Stimulated activated CD8-positive, alpha-beta memory T cell treated with anti-CD3 and anti-CD28 coated beads, Interleukin-15, amount 100 ng/mL, for 24 hours (primary cell): ENCODE measurements at places on chromosomes 6 and 20.

GRCh38 chr20:621125-621756 is 11.1 kb upstream of the TCF15 start:
- no peak for DNase-seq

GRCh38 chr6:67248077-67248476 is 1387.0 kb upstream of the ADGRB3 start:
- DNase-seq: no peak

- DNase-seq: no peak
Observed at GRCh38 chr6:116255246-116255800, 1.4 kb upstream of the TSPYL4 start.

- DNase-seq: no peak
Observed at GRCh38 chr6:22926790-22927354, 357.5 kb downstream of the HDGFL1 start.

- peak; percentile 14 for DNase-seq
Observed at GRCh38 chr20:25389858-25390537, 637 bp downstream of the ABHD12 start.

DNA sequence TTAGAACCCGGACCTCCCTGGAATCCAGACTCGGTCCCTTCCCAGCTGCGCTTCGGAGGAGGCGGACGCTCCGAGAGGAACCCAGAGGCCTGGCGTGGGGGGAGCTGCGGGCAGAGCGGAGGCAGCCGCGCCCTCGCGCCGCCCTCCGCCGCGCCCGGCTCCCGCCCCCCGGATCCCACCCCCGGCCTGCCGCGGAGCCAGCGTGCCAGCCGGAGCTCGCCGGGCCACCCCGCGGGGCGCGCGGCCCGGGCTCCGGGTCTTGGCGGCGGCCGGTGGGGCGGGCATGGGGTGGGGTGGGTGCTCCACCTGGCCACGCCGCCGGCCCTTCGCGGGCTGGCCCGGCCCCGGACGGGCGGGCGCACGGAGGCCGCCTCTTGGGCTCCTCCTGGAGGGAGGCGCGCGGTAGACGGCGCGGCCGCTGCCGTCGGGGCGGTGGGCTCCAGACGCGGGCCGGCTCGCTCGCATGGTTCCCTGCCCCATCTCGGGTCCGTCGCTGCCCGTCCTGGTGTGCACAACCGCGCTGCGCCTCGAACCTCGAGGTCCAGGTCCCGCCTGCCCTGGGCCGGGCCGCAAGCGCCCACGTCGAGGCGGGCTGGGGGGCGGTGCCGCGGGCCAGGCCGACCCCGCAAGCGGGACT is 592 bp upstream of the CDYL start:
- peak; percentile 37 for DNase-seq

DNA sequence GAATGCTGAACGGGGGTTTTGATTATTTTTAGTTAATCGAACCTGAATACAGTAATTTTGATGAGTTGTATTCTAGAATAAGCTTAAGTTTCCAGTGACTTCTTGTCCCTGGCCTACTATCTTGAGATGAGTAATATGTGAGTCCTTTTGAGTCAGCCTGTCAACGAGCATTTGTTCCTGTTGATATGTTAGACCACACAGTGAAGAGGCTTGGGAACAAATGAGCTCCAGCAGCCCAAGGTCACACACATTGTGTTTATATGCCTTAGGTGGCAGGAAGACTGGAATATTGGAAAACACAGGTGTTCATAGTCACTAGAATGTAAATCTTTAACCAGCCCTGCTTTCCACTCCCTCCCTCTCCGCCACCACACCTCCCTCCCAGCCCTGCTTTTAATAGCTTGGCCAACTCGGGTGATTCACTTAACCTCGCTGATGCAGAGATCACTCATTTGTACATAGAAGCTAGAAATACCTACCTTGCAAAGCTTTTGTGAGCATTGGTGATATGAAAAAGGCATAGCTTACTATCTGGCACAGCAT is 9.1 kb downstream of the SMPDL3A start:
- DNase-seq: no peak

DNA sequence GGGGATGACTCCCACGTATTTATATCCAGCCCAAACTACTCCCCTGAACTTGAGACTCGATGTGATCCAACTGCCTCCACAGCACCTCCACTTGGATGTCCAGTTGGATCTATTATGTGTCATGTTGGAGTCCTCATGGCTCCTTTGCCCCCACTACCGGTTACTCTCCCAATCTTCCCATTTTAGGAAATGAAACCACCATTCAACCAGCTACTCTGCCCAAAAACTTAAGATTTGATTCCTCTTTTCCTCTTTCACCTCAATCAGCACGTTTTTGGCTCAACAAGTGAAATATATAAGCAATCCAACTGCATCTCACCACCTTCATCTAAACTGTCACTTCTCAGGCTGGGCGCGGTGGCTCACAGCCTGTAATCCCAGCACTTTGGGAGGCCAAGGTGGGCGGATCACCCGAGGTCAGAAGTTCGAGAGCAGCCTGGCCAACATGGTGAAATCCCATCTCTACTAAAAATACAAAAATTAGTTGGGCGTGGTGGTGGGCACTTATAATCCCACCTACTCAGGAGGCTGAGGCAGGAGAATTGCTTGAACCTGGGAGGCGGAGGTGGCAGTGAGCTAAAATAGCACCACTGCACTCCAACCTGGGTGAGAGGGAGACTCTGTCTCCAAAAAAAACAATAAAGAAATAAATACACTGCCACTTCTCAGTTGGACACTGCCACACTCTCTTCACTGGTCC is 3.4 kb downstream of the AHCY start:
- DNase-seq: no peak

GRCh38 chr20:43971267-43971666 is 56.6 kb downstream of the TOX2 start:
- no peak for DNase-seq

DNA sequence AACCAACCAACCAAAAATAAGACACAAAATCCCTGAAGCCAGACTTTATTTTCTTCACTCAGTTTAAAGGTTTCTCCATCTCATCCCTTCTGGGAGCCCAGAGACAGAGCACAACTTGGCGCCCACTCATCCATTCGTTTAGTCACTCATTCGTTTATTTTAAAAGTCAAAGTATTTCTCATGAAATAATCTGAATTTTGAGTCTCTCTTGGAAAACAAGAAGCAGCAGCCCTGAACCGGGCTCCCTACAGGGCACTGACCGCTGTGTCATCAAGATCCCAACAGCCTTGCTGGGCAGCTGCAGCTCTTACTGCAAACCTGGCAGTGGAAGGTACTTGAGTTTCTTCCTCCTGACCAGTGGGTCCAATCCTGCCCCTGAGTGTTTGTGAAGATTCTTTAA is 171.6 kb downstream of the THBS2 start:
- DNase-seq: no peak

DNA sequence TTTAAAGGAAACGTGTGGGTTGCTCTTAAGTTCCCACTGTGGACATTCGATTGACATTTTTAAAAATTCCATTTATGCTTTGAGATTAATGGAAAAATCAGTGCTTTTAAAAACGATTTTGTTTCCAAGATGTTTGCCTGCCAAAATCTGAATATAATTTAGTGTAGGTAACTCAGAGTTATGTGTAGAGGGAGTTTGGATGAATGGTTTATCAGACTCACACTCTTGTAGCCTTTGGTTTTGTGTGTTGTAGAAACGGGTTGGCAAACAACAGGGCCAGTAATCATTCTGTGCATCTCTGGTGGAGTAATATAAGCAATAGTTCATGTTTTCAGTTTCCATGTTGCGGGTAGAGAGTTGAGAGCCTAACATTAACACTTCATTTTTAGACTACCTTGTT is 140.6 kb downstream of the RPS12 start:
- DNase-seq: no peak

GRCh38 chr20:41192575-41192974 is 55.2 kb downstream of the PLCG1 start:
- DNase-seq: no peak

DNA sequence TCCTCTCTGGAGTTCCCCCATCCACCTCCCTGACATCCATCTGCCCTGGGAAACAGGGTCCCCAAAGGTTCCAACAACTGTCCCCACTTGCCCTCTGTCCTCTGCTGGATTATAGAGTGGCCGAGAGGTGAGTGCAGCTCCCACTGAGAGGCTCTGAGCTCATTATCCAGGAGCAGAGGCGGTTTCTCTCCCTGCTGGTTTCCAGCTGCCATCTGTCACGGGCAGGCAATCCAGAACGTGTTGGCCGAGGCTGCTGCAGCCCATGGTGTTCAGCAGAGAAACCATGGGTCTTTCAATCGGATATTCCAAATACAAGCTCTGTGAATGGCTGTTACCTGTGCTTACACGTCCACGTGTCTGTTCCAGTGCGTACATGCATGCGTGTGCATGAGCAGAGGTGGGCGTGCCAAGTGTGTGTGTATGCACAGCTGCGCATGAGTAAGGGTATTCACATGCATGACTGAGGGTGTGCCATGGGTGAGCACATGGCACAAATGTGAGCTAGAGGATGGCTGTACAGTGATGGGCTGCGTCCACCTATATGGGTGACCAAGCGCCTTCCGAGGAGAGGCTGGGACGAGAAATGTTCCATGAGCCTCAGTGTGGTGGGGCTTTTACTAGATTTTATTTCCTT is 183.7 kb upstream of the PMEPA1 start:
- DNase-seq: no peak

DNA sequence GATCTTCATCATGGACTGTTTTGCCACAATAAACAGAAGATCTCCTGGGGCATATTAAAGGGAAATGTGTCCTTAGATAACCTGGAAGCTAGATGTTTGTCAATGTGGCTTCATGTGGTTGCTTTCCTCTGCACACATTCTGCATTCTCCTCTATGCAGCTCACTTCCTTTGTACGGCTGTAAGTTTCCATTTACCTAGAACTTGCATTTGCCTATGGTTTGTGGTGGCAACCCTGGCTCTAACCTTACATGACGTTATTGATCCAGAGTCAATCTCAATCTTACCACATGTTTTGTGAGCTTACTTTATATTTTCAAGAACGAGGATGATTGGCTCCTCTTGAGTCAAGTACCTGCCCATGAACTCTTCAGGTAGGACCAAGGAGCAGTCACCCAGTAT is 863.1 kb downstream of the MAFB start:
- DNase-seq: no peak

- DNase-seq: no peak
Observed at GRCh38 chr20:50690650-50691572, at the start of gene RIPOR3. Gene RIPOR3, minus strand, starts transcription at chr20:50691542. Its CDS starts 414 bp downstream, at chr20:50691128.

GRCh38 chr6:25103603-25104002 is 167.8 kb upstream of the RIPOR2 start:
- no peak for DNase-seq

DNA sequence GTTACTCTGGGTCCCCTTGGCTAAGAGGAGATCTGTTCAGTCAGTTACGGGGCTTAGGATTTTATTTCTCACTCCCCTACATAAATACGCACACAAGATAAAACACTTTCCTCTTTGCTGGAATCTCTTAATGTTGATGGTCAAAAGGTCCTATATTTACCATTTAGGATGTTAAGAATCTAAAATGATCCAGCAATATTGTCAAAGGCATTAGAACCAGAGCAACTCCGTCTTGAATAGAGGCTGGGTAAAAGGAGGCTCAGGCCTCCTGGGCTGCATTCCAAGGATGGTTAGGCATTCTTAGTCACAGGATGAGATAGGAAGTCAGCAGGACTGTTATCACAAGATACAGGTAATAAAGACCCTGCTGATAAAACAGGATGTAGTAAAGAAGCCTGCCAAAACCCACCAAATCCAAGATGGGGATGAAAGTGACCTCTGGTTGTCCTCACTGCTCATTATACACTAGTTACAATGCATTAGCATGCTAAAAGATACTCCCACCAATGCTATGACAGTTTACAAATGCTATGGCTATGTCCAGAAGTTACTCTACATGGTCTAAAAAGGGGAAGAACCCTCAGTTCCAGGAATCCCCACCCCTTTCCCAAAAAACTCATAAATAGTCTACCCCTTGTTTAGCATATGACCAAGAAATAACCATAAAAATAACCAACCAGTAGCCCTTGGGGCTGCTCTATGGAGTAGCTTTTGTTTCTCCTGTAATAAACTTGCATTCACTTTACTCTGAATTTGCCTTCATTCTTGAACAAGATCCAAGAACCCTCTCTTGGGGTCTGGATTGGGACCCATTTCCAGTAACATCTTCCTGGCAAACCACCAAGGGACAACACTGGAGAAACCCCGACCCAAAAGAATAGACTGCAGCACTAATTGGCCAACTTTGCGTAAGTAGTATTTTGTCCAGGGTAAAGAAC is 107.5 kb downstream of the DTNBP1 start:
- DNase-seq: no peak

DNA sequence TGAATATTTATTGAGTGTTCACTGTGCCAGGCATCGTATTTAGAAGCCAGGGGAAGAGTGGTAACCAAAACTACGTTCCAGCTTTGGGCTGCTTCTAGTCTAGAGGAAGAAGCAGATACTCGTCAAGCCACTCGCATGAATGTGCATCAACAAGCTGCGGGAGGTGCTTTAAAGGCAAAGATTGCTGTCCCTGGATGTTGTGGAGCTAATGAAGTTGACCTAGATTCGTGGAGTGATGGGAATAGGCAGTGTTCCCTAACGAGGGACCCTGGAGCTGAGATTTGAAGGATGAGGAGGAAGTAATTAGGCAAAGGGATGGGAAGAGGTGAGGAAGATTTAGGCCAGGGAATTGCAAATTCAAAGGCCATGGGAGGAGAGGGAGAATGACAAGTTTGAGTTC is 118.9 kb downstream of the TMEM170B start:
- no peak for DNase-seq

- no peak for DNase-seq
Observed at GRCh38 chr20:19094959-19095541, 117.4 kb upstream of the SLC24A3 start.

- no peak for DNase-seq
Observed at GRCh38 chr6:166803471-166803870, 152.9 kb downstream of the RNASET2 start.

- DNase-seq: no peak
Observed at GRCh38 chr6:91106083-91106482, 519.2 kb upstream of the MAP3K7 start.

DNA sequence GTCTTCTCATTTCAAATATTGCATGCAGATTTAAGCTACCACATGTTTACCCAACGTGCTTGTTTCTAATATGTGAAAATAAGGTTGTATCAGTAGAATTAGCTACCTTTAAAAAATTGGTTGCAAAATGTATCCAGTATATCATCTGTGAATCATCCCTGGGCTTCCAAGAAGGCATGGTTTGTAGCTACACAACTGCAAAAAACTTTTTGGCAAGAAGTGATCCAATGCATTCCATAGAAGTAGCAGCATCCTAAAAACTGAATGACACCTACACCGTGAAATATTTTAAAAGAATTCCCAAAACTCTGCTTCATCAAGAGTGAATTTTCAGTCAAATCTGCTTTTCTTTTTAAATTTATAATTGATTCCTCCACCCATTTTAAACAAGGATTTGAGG is 89.1 kb downstream of the AIG1 start:
- no peak for DNase-seq
